ENCODE measurements at places on chromosomes 1 and 21. TPM values are rescaled to one million over a fixed set of nuclear protein-coding genes. Genes with fewer than 3 reads are reported as not detected.

- H3K27me3 ChIP-seq, result no peaks in the 10 kb centered on the region
- peaks cover 8% of the 10 kb centered on the region for H3K4me1 ChIP-seq
- H3K4me3 ChIP-seq, result no peak overlapping the region
- DNase-seq, result peak; percentile 68
- no peak overlapping the region for H3K27ac ChIP-seq
- H3K36me3 ChIP-seq, result no peaks in the 10 kb centered on the region
These were observed 282.4 kb downstream of the TM2D1 start for GRCh38 chr1:61442544-61442943.

DNA sequence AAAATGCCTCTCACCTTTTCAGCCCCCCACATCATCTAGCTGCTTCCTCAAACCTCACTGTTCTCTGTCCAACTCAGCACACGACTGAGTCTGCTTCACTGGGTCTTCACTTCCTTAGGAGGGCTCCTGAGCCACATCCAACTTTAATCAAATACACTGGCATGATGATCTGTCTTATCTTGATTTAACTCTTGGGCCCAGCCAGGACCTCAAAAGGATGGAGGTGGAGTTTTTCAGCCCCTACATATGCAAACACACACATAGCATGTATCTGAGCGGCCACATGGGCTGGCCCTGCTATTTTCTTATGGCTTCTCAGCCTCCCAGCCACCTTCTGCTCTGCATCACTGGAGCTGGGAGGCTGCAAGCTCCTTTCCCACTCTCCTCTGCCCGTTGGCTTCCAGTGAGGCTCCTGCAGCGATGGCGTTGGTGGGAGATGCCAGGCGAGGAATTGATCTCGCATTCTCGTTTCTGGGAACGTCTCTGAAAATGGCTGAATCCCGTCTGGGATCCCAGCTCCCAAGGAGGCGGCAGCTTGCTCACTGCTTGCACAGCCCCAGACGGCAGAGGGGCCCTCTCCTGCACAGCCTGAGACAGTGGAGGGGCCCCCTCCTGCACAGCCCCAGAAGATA is 1.8 kb upstream of the PRXL2B start:
- peaks cover 11% of the 10 kb centered on the region for H3K4me1 ChIP-seq
- H3K27me3 ChIP-seq, result no peaks in the 10 kb centered on the region
- H3K4me3 ChIP-seq, result peak overlapping the region; percentile 58
- no peaks in the 10 kb centered on the region for H3K36me3 ChIP-seq
- peak overlapping the region; percentile 93 for H3K27ac ChIP-seq
- no peak for DNase-seq

GRCh38 chr1:21779613-21780521 is 3.1 kb downstream of the USP48 start:
- H3K27me3 ChIP-seq, result no peaks in the 10 kb centered on the region
- DNase-seq, result peak; percentile 39
- H3K4me3 ChIP-seq, result no peak overlapping the region
- peaks cover 5% of the 10 kb centered on the region for H3K4me1 ChIP-seq

- H3K27ac ChIP-seq, result peak overlapping the region; percentile 1
- no peaks in the 10 kb centered on the region for H3K27me3 ChIP-seq
- peaks cover 24% of the 10 kb centered on the region for H3K4me1 ChIP-seq
- peak; percentile 49 for DNase-seq
These were observed 8.7 kb downstream of the NPHP4 start for GRCh38 chr1:5983361-5984103.

- no peaks in the 10 kb centered on the region for H3K36me3 ChIP-seq
- no peaks in the 10 kb centered on the region for H3K27me3 ChIP-seq
- DNase-seq, result no peak
- H3K4me3 ChIP-seq, result no peak overlapping the region
- no peaks in the 10 kb centered on the region for H3K4me1 ChIP-seq
These were observed 32.6 kb downstream of the RYR2 start for GRCh38 chr1:237074371-237075117.

- no peaks in the 10 kb centered on the region for H3K36me3 ChIP-seq
- H3K27ac ChIP-seq, result no peak overlapping the region
- no peak overlapping the region for H3K4me3 ChIP-seq
- DNase-seq, result no peak
- H3K27me3 ChIP-seq, result no peaks in the 10 kb centered on the region
These were observed 49.7 kb downstream of the LMX1A start for GRCh38 chr1:165306543-165307434.

- H3K36me3 ChIP-seq, result no peaks in the 10 kb centered on the region
- H3K4me1 ChIP-seq, result peaks cover 4% of the 10 kb centered on the region
- H3K27me3 ChIP-seq, result no peaks in the 10 kb centered on the region
- no peak for DNase-seq
These were observed 161.6 kb downstream of the DISP1 start for GRCh38 chr1:222976453-222976852.

DNA sequence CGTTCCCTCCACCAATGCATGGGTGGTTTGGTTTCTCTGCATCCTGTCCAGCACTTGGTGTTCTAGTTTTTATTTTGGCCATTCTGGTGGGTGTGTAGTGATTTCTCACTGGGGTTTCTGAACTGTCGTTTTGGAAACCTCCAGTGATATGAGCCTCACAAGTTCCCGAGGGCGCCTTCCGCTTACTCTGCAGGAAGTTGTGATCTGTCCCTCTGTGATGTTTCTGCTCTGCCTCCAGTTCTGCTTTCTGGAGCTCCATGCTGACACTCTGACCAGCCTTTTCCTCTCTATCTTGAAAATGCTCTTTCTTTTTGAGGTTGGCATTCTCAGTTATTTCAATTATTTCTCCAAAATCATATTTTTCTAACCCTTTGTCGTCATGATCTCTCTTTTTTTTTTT is 111.6 kb downstream of the PLD5 start:
- H3K4me3 ChIP-seq, result no peak overlapping the region
- DNase-seq, result no peak
- no peaks in the 10 kb centered on the region for H3K4me1 ChIP-seq
- no peaks in the 10 kb centered on the region for H3K27me3 ChIP-seq

GRCh38 chr1:234608025-234608910 is 1.7 kb downstream of the IRF2BP2 start:
- peak overlapping the region; percentile 95 for H3K4me3 ChIP-seq
- peak; percentile 70 for DNase-seq
- peak overlapping the region; percentile 98 for H3K27ac ChIP-seq
- peaks cover 26% of the 10 kb centered on the region for H3K4me1 ChIP-seq
- H3K36me3 ChIP-seq, result peaks cover 27% of the 10 kb centered on the region

DNA sequence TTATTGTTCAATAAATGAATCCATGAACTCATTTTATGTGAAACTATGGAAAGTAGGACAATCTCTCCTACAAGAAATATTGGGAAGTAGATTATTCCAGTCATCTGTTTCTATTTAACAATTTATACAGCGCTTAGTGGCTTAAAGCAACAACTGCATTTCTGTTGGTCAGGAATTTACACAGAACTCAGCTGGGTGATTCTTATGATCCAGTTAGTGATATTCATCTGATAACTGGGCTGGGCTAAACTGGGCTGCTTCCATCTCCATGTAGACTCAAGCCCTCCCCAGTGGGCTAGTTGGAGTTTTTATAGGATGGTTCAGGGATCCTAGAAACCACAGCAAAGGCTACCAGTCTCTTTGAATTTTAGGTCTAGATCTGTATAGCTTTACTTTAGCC is 497.9 kb upstream of the NEGR1 start:
- H3K36me3 ChIP-seq, result no peaks in the 10 kb centered on the region
- H3K27me3 ChIP-seq, result no peaks in the 10 kb centered on the region
- no peak overlapping the region for H3K4me3 ChIP-seq

GRCh38 chr1:62904856-62905225 is 120.9 kb downstream of the ATG4C start:
- H3K4me1 ChIP-seq, result no peaks in the 10 kb centered on the region
- no peak overlapping the region for H3K4me3 ChIP-seq
- no peak for DNase-seq
- no peaks in the 10 kb centered on the region for H3K36me3 ChIP-seq

DNA sequence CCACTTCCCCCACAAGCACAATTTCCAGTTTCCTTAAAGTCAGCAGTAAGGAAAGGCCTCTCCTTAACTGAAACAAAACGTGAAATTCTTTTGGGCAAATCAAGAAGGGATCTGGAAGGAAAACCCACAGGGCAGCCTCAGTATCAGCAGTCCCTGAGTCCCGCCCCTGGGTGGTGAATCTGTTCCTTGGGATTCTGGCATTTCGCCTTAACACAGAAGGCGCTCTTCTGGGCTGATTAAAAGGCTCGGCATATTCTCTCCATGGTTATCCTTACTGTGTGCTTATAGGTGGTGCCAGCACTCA is 12.2 kb upstream of the RAB4A start:
- no peak for DNase-seq
- no peak overlapping the region for H3K4me3 ChIP-seq
- H3K27ac ChIP-seq, result no peak overlapping the region
- H3K4me1 ChIP-seq, result peaks cover 5% of the 10 kb centered on the region
- no peaks in the 10 kb centered on the region for H3K27me3 ChIP-seq

- no peak for DNase-seq
- H3K4me1 ChIP-seq, result no peaks in the 10 kb centered on the region
- H3K27ac ChIP-seq, result no peak overlapping the region
- H3K4me3 ChIP-seq, result no peak overlapping the region
- H3K27me3 ChIP-seq, result no peaks in the 10 kb centered on the region
- no peaks in the 10 kb centered on the region for H3K36me3 ChIP-seq
These were observed 508.8 kb upstream of the ZP4 start for GRCh38 chr1:238399558-238399957.

The FRRS1 gene
- polyA plus RNA-seq, result 1.2 TPM

The CFAP74 gene
- 1.7 TPM for polyA plus RNA-seq

The CELA3A gene
- polyA plus RNA-seq, result not detected

The UBL4B gene
- polyA plus RNA-seq, result not detected

The DISC1 gene
- polyA plus RNA-seq, result 5.7 TPM

Data from cardiac muscle cell (in vitro differentiated cells and primary cell).